ENCODE measurements at places on chromosomes 16 and 17. TPM values are rescaled to one million over a fixed set of nuclear protein-coding genes. Genes with fewer than 3 reads are reported as not detected.

Gene RND2
- polyA plus RNA-seq: 0.95 TPM

Gene CLEC19A
- polyA plus RNA-seq: not detected

Gene G6PC1
- not detected for polyA plus RNA-seq

Gene KRT33B
- polyA plus RNA-seq: not detected

Gene EFNB3
- polyA plus RNA-seq: 0.15 TPM

Gene CCL16
- not detected for polyA plus RNA-seq

GRCh38 chr16:84616515-84616914, 1.4 kb downstream of the COTL1 start:
- no peak for DNase-seq

DNA sequence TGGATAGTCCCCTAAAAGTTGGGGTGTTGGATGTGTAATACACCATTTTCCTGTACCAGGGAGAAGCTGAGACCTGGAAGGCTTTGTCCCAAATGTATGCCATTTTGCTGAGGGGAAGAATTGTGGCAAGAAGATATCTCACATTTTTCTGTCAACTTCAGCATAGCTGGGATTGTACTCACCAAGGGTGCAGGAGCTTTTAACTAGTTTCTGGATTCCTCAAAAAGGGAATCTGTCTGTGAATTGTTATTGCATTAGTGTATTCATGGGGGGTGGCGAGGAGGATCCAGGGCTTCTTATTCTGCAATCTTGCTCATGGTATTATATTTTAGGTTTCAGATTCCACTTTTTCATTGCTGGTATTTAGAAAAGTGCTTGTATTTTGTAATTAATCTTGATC, 208.2 kb upstream of the MYOCD start:
- no peak for DNase-seq

DNA sequence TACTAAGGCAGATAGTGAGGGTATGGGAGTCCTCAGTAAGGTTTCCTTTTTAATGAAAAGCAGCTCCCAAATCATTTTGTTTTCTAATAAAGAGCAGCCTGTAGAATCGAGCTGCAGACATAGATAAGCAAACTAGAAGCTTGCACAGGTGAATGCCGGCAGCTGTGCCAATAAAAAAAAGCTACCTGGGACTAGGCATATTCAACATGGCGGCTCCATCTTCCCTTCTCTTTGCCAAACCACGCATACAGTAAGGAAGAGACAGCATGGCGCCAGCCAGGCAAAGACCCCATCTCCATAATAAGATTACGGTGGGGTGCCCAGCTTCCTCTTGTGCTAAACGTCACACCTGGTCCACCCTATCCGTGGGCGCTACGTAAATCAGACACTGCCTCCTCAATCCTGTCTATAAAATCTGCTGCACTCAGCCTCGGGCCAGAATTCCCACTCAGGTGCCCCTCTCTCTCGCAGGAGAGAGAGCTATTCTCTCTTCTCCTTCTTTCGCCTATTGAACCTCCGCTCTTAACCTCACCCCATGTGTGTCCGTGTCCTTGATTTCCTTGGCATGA, 92.7 kb upstream of the FA2H start:
- no peak for DNase-seq

- no peak for DNase-seq
These were observed 290.2 kb upstream of the IRX3 start for GRCh38 chr16:54576785-54577184.

GRCh38 chr17:78058001-78058400, 70.6 kb downstream of the TMC6 start:
- DNase-seq: no peak

- DNase-seq: no peak
These were observed 6.5 kb upstream of the PNPO start for GRCh38 chr17:47934856-47935255.

DNA sequence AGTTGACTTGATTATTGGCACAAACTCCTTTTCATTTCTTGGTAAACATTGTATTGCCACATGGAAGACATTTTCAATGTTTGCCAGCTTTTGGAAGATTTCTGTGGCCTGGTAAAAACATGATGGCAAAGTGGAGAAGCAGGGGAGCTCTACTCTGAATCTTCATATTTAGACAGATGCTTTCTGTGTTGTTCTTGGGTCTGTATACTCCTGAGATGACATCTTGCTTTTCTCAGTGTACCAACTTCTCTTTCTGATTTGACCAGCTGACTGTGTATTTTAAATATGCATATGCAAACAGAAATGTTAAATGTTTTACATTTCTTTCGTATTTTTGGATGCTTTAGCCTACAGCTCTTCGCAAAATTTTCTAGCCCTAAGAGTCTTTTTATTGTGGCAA, 366.2 kb upstream of the MON1B start:
- no peak for DNase-seq

- no peak for DNase-seq
These were observed 28.9 kb upstream of the RBFOX1 start for GRCh38 chr16:7303660-7304200.

DNA sequence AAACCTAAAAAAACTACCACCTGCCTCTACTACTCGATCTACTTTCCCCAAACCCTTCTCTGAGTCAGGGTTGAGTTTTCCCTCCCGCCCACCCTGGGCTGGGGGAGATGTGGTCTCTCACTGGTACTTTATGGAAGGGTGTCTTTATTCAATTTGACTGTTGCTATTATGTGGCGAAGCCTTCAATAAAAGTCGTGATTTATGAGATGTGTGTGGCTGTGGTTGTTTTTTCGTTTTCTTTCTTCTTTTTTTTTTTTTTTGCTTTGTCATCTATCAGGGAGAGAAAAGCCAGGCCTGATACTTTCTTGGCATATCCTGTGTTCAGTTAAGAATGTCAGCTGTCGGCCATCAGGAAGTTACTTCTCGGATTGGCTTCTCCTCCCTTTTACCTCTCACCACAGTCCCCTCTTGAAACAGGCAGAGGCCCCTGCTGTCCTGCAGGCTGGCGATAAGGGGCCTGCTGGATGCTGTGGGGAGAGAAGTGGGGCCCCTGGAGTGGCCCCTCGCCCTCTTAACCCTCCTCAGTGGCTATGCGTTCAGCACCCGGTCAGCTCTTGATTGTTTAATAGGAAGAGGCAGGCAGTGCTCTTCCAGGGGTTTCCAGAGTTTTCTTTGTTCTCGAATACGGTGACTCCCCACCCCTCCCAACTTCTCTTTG, 123.0 kb downstream of the MSI2 start:
- DNase-seq: no peak

DNA sequence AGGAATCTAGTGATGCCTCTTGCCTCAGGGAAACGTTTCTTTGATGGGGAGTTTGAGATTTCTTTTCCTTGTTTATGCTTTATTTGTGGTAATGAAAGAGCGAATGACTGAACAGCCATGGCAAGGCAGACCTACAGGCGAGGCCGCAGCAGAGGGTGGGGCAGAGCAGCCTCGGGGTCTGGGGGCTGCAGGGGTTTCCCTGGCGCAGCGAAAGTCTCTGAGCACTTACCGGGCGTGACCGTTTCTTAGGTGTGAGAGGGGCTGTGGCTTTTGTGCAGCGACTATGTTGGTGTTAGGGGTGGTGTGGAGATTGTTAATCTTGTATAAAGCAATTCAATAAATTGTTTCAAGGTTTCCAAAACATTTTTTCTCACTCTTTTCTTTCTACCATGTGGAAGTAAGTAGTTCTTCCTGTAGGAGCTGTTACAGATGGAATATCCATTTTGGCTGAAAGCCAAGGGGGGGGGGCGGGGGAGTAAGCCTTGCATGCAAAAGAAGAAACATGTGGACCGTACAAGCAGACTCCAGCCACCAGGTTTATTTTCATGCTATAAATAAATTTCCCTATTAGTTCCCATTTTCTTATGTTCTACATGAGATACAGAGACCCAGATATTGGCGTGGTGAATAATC, 34.8 kb downstream of the UBN1 start:
- DNase-seq: no peak

DNA sequence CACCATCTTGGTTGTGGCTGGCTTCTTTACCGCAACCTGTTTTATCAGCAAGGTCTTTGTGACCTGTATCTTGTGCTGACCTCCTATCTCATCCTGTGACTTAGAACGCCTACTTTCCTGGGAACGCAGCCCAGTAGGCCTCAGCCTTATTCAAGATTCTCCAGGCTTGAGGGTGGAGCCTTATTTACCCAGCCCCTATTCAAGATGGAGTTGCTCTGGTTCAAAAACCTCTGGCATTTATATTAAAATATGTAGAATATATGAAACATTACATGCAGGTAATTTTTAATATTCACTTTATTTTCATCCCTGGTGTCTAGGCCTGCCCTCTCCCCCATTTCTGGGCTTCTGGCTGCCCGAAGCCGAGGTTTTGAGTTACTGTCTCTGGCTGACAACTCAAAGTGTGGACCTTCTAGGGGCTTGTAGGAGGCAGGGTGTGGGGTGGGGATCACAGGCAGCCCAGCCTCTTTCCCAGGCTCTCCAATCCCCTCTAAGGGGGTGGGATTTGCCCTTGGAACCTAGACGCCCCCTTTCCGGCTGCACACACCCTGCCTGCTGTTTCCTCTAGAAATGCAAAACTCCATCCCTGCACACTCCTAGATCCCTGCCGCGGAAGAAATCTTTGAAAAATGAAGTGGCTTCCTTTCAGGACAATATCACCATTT, 152.0 kb downstream of the KCNJ12 start:
- no peak for DNase-seq

- DNase-seq: no peak
These were observed 3.6 kb downstream of the MIEF2 start for GRCh38 chr17:18263885-18264682.

DNA sequence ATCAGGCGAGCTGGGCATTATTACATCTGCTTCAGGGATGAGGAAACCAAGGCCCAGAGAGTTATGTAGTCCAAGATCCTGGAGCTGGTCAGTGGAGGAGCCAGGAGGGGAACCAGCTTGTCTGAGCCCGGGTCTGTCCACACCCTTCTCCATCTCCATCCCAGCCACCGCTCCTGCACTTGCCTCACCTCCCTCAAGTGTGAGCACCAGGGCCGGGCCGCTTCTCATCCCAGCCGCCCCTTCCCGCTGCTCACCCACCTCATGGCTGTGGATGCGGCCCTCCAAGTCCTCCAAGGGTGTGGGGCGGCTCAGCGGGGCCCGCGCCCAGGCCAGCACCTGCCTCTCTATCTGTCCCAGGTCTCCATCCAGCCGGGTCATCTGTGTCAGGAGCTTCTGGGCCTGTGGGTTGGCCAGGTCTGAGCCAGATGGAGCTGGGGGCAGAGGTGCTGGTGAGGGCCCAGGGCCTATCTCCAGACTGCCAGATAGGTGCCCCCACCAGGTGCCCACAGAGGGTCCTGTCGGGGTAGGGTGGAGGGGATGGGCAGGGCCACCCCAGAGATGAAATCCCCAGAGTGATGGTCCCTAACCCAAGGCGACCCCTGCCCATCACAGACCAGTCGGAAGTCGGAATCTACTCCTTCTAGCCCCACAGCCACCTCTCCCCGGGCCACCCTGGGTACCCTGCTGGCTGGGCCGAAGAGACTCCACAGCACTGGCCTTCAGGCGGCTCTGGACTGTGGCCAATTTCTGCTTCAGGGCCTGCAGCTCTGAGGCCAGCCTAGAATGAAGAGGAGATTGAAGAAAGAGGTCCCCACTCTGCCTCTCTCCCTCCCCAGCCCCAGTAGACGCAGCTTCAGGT, 9.4 kb downstream of the EVPL start:
- DNase-seq: no peak

- peak; percentile 19 for DNase-seq
These were observed 43.1 kb upstream of the DLX4 start for GRCh38 chr17:49925921-49926320.

GRCh38 chr17:44793885-44794842, 35.4 kb downstream of the ADAM11 start:
- DNase-seq: no peak

DNA sequence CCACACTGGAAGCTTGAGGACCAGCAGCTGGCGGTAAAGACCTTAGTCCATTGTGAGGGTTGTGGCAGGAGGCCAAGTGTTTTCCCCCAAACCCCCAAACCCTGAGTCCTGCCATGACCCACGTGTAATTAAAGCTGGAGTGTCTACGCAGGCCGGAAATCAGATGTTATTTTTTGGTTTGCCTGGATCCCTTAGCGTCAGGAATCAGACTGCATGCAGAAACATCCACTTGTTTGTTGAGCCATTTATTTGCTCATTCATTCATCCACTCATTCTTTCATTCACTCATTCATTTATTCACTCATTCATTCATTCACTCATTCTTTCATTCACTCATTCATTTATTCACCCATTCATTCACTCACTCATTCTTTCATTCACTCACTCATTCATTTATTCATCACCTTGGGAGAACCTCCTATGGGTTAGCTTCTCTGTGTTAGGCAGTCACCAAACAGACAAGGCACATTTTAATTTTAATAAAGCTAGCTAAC, 313.1 kb downstream of the MAF start:
- DNase-seq: no peak

GRCh38 chr17:70144260-70144846, 25.0 kb upstream of the KCNJ2 start:
- DNase-seq: no peak

- DNase-seq: no peak
These were observed 36.8 kb downstream of the RPGRIP1L start for GRCh38 chr16:53666786-53667415.

GRCh38 chr16:70432723-70433457, 6.0 kb downstream of the ST3GAL2 start:
- no peak for DNase-seq

- no peak for DNase-seq
These were observed 11.5 kb downstream of the CDH13 start for GRCh38 chr16:82638095-82638798.

DNA sequence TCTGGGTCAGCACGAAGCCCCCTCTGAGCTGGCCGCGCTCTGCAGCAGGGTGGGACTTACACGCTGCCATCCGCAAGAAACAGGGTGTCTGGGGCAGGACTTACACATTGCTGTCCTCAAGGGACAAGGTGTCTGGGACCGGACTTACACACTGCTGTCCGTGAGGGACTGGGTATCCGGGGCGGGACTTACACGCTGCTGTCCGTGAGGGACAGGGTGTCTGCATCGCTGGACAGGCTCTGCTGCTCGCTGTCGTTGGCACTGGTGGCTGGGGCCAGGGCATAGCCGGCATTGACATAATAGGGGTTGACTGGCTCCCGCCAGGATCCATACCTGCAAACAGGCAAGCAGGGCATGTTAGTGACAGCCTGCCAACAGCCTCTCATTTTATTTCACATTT, 31.4 kb downstream of the PDIA2 start:
- DNase-seq: peak; percentile 49

- DNase-seq: no peak
These were observed 12.7 kb upstream of the MLKL start for GRCh38 chr16:74713325-74713724.

DNA sequence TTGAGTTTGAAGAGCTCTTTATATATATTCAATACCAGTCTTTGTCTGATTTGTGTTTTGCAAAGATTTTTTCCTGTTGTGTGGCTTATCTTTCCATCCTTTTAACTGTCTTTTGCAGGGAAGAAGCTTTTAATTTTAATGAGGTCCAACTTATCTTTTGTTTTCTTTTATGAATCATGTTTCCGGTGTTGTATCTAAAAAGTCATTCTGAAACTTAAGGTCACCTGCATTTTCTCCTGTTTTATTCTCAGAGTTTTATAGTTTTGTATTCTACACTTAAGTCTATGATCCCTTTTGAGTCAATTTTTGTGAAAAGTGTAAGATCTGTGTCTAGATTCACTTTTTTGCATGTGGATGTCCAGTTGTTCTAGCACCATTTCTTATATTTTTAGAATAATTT, 24.6 kb upstream of the COX10 start:
- DNase-seq: no peak
